ENCODE measurements at places on chromosomes 16 and 17.

DNA sequence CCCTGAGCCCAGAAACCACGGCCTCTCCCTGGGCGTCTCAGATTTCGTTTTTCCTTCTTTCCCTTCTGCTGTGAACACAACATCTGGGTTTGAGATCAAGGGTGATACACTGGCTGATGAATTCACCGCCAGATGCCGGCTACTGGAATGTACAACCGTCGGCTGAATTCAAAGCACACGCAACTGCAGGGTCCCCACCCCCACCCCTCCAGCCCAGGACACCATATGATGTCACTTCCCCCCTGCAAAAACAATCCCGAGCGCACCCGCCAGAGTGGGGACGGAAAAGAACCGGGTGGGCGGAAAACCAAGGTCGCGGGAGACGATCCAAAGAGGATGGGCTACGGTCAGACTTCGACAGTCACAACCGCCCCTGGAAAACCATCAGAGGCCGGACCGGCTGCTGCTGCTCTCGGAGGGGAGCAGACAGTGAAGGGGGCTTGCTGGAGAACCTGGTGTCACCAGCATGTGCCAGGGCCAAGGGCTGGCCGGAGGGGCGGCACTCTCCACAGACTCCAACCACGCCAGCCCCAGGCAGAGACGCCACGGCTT lies 23.3 kb downstream of the CEP295NL start:
- DNase-seq: no peak

DNA sequence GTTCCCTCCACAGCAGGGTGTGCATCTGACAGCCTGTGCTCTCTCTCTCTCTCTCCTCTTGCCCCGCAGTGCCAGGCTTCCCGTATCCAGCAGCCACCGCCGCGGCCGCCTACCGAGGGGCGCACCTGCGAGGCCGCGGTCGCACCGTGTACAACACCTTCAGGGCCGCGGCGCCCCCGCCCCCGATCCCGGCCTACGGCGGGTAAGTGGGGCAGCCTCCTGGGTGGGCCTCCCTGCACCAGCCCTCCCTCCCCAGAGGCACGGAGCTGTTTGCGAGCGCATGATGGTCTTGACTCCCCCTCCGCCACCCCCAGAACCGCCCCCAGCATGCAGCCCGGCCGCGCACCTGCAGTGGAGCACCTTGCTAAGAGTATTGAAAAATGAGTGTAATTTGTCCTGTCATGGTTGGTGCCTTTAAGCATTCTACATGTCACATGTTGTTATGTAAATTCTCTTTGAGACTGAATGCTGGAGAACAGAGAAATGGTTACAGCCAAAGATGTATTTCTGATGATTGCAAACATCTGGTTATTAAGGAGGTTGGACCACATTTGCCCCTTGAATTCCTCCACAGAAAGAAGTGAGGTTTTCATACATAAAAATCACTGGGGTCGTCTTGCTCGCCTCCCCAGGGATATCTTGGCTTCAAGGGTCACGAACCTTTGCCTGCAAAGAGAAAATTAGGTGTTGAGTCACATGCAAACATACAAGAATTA lies 321.3 kb downstream of the RBFOX1 start:
- no peak for DNase-seq

GRCh38 chr17:13599168-13599577 lies 2.6 kb downstream of the HS3ST3A1 start:
- DNase-seq: no peak

DNA sequence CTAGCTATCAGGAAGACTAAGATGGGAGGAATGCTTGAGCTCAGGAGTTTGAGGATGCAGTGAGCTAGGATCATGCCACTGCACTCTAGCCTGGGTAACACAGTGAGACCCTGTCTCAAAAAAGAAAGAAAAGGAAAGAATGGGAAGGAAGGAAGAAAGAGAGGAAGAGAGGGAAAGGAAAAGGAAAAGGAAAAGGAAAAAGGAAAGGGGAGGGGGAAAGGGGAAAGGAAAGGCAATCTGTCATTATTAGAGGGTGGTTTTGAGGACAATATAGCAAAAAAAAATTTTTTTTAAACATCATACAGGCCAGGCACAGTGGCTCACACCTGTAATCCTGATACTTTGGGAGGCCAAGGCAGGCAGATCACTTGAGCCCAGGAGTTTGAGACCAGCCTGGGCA lies 20.4 kb downstream of the JUP start:
- no peak for DNase-seq

DNA sequence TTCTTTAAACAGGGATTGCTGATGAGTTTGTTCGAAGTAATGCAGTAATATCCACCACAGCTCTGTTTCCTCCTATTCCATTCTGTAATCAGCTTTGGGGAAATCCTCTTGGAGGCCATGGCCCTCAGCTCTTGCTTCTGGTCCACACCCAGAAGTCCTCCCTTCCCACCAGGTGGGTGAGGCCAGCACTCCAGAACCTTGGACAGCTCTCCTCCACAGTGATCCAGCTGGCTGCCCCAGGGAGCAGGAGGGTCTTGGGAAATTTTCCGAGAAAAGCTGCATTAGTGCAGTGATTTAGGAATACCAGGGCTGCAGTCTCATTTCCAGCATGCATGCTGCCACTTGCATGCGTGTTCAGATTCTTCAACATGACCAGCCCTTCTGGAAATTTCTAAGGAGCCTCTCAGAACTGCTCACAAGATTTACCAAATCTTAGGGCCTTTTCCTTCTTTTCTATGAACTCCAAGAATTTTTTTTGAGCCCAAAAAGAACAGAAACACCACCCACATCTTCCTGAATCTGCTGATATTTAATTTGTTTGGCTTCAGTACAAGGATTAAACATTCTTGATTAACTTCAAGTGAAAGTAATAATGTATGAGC lies 4.2 kb downstream of the SMPD3 start:
- DNase-seq: no peak

DNA sequence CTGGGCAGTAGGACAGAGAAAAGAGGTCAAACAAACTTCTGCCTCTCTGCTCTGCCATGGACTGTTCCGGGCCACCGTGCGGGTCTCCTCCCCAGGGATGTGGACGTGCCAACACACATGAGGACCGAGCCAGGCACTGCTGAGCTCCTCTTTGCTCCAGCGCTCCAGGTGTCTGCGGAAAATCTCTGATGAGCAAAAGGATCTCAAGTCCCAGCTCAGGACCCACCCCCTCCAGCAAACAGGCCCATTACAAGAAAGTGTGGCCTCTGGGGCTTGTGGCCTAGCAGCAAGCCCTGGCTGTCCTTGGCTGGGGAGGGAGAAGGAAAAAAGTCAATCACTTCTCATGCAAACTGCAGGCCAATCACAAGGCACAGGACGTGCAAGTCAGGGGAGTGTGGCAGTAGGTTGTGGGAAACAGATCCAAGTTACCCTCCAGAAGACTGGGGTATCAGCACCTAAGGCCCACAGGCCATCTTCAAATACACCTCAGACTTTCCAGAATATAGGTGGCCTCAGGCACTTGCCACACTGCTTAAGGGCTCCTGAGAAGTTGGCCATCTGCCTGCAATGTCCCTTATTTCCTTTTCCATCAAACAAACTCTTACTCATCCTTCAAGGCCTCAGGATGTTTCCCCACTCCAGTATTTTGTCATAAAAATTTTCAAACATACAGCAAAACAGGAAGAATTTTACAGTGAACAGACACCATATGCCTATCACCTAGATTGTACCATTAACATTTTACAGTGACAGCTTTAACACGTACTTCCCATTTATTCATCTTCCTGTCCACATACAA lies 36.0 kb upstream of the SREBF1 start:
- DNase-seq: no peak

DNA sequence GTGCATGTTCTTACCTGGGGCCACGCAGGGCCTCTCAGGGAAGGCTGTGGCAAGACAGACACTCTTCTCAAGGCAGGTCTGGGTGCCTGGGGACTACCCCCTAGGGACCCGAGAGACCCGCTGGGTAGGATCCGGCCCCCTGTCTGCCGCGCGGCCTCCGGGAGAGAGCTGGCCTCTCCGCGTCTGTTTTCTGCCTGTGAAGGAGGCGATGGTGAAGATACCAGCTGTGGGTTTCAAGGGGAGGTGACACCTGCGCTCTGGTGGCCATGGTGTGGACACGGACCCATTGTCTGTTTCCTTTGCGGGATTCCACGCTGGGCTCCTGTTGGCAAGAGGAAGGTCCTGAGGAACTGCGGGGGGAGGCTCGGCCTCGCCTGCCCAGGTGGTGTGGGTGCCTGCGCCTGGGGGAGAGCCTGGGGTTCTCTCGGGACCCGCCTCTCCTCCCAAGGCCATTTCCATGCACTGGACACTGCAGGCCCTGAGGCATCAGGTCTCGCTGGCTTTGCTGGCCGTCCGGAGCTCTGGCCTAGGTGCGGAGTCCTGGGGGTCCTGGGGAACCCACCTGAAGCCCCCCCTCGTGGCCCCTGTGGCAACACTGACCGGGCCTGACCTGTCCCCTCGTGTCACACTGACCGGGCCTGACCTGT lies 12.2 kb upstream of the METRNL start:
- no peak for DNase-seq

GRCh38 chr17:19344311-19345066 lies 18.0 kb downstream of the B9D1 start:
- no peak for DNase-seq

GRCh38 chr17:1512351-1512750 lies 4.1 kb downstream of the INPP5K start:
- no peak for DNase-seq

DNA sequence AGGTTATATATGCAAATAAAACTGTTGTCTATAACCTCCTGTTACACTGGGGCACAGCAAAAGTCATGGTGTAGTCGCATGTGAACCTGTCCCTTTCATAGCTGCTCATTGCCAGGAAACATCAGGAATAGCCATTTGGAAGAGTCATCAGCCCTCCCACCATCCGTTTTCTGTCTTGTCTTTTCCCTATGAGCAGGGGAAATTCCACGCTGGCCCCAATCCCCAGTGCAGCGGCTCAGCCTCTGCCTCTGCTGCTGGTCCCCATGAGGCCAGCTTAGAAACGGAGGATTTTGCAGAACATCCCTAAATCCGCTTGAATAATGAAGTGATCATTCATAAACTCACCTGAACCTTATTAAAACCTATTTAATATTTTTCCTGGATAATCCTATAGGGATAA lies 10.5 kb downstream of the MAPT start:
- DNase-seq: no peak

GRCh38 chr16:6957681-6958080 lies 375.0 kb upstream of the RBFOX1 start:
- no peak for DNase-seq

DNA sequence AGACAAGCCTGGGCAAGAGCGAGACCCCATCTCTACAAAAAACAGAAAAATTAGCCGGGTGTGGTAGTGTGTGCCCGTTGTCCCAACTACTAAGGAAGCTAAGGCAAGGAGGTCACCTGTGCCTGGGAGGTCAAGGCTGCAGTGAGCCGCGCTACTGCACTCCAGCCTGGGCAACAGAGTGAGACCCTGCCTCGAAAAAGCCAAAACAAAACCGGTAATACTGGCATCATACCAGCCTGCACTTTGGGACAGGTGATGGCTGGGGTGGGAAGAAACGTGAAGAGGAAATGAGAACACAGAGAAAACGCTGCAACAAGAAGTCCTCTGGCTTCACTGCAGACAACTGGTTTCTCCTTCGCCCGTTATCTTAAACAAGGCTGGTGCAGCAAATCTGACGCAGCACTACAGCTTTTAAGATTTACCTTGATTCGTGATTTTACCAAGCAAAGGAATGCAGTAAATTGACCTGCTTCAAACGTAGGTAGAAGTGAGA lies 725 bp upstream of the CASC3 start:
- no peak for DNase-seq

GRCh38 chr17:1019451-1019850 lies 22.5 kb downstream of the TIMM22 start:
- DNase-seq: no peak

DNA sequence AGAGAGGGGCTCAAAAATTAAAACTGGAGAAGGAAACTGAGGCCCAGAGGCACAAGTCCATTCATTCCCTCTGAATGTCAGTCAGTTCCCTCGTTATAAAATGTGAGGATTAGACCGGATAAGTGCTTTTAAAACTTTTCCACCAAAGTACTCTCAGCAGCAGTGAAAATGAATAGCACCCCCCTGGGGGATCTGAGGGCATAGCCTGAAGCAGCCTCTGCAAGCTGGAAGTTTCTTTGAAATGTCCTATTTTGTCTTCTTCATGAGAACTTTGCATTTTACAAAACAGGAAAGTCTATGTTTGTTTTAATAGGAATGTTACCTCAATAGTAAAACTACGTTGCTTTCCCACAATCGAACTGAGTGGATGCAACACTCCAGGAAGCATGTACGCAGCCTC lies 273.0 kb downstream of the CEP112 start:
- no peak for DNase-seq

GRCh38 chr17:68628576-68628957 lies 27.4 kb upstream of the FAM20A start:
- DNase-seq: no peak

GRCh38 chr17:67015001-67015400 lies 29.4 kb upstream of the CACNG1 start:
- DNase-seq: no peak

DNA sequence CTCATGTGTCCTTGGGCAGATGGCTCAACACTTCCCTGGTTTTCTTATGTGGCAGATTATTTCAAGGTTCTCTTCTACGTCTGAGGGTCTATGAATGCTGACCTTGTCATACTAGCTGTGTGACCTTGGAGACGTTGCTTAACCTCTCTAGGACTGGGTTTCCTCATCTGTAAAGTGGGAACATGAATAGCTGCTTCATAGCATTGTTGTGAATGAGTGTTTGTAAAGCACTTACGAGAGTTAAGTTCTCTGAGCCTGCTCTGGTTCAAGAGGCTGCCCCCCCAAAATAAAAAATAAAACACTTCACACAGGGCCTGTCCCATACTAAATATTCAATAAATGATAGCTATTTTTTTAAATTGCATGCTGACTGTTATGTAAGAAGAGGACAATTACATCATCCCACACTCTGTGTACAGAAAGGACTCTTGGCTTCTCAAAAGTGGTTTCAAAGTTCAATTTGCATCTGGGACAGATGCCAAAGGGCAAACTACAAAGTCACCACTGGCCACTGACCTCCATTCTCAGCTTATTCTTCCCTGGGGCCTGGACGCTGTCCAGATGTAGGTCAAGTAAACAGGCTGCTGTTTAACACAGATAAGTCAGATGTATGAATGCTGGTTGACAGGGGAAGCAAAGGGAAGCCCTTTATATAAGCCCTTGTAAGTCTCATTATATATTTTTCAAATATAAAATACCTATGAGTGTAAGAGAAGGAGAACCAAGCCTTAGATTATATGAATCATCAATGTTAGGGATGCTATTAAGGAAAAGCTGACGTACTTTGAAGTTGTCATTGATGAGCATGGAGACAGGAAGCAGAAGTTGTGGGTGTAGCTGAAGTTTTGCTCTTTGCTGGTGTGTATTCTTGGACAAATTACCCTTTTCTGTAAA lies 15.4 kb upstream of the NDEL1 start:
- no peak for DNase-seq

DNA sequence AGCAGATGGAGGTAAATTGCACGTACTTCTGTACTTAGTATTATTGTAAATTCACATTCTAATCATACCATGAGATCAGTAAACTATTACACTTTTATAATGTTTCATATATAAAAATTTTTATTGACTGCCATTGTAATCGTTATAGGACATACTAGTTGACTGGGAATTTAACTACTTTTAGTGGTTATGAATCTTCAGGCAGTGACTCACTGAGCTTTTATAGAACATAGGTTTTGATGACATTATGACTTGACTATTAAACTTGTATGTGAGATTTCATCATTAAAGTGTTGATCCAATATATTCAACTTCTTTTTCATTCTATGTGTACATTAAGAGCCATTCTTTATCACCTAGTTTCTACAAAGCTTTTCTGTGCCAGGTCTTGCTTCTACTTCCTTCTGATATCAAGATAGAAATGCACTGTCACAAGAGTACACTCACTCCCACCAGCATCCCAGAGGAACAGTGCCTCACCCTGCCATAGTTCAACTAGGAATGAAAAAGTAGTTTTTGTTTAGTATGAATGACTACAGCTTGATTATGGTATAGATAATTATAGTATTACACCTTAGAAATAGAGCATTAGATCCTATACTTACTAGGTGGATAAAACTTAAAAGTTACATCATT lies 142.4 kb upstream of the RBL2 start:
- no peak for DNase-seq

Data from nucleus accumbens (tissue), 56 donors.